ENCODE measurements at places on chromosomes 7 and 10. TPM values are rescaled to one million over a fixed set of nuclear protein-coding genes. Genes with fewer than 3 reads are reported as not detected.

GRCh38 chr7:12229046-12229445 is 18.0 kb downstream of the TMEM106B start:
- no peak for DNase-seq
- H3K4me1 ChIP-seq, result no peaks in the 10 kb centered on the region
- H3K27ac ChIP-seq, result no peak overlapping the region
- no peaks in the 10 kb centered on the region for H3K36me3 ChIP-seq
- H3K27me3 ChIP-seq, result no peaks in the 10 kb centered on the region

DNA sequence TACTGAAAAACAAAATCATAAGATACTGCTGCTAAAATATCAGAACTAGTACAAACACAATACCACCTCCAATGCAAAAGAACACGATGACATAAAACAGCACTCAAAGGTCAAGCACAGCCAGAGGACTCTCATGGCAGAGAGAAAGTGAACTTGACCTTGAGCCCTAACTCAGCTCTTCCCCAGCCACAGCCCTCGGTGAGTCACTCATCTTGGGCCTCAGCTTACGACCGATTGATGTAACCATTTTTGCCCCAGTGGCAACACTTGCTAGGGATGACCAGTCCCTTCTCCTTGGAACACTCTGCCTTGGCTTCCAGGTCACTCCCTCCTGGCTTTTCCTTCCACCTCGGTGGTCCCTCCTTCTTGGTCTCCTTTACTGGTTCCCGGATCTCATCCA is 77.8 kb downstream of the JAZF1 start:
- H3K4me3 ChIP-seq, result no peak overlapping the region
- peaks cover 43% of the 10 kb centered on the region for H3K4me1 ChIP-seq
- no peaks in the 10 kb centered on the region for H3K36me3 ChIP-seq
- H3K27ac ChIP-seq, result peak overlapping the region; percentile 77
- DNase-seq, result peak; percentile 79

DNA sequence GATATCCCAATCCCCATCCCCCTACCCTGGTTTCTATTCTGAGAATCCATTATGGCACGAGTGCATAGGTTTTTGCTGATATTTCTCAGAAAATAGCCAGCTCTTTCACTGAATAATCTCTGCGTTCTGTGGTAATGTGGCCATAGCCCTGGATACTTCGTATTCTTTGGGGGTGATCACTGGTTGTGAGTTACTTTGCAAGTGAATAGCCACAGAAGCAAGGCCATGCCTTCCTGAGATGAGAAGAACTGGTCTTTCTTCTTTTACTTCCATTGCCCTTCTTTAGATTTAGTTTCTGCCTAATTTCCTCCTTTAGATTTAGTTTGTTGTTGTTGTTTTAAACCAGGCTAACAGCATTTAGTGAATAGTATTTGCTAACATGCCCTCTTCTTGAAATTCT is 323.4 kb downstream of the CDC14C start:
- H3K4me1 ChIP-seq, result no peaks in the 10 kb centered on the region
- no peak overlapping the region for H3K27ac ChIP-seq
- DNase-seq, result no peak

PDGFA gene
- total RNA-seq, result 13.2 TPM

DNA sequence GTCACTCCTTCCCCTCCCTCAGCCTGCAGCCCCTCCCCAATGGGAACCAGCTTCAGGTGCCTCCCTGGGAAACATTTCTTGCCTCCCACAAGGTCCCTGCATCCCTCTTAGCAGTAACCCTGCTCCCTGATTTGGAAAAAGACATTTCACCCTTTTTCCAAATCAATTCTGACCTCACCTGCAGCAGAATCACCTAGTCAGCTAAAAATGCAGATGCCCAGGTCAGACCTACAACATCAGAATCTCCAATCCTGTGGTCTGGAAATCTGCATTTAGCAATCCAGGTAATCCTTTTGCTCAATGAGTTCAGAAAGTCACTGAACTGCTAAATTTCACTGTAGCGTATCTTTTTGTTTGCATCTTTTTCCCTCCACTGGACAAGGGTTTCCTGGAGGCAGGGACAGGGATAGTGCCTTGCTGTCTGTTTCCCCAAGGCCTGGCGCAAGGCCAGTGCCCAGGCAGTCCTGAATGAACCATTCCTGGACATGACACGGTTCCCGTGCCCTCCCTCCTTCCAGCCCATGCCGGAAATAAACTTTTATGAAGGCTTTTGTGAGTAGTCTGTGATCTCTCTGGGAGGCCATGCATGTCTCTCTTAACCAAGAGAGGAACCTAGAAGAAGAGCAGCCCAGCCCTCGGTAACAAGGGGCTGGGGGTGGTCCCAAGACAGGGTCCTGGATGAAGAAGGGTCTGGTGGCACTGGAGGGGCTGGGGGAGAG is 44.0 kb downstream of the COL13A1 start:
- H3K27me3 ChIP-seq, result no peaks in the 10 kb centered on the region
- peak; percentile 79 for DNase-seq
- no peak overlapping the region for H3K4me3 ChIP-seq
- no peaks in the 10 kb centered on the region for H3K36me3 ChIP-seq
- no peak overlapping the region for H3K27ac ChIP-seq
- H3K4me1 ChIP-seq, result peaks cover 2% of the 10 kb centered on the region

- no peaks in the 10 kb centered on the region for H3K36me3 ChIP-seq
- no peaks in the 10 kb centered on the region for H3K27me3 ChIP-seq
- no peaks in the 10 kb centered on the region for H3K4me1 ChIP-seq
- DNase-seq, result no peak
These were observed 205.2 kb upstream of the PDE1C start for GRCh38 chr7:32275216-32276009.

GRCh38 chr7:158840604-158841003 is 11.3 kb upstream of the ESYT2 start:
- no peaks in the 10 kb centered on the region for H3K4me1 ChIP-seq
- H3K27me3 ChIP-seq, result no peaks in the 10 kb centered on the region
- DNase-seq, result no peak
- no peak overlapping the region for H3K27ac ChIP-seq
- no peaks in the 10 kb centered on the region for H3K36me3 ChIP-seq
- no peak overlapping the region for H3K4me3 ChIP-seq

GRCh38 chr7:126804604-126805003 is 448.1 kb downstream of the GRM8 start:
- no peak for DNase-seq
- H3K27me3 ChIP-seq, result no peaks in the 10 kb centered on the region
- H3K36me3 ChIP-seq, result no peaks in the 10 kb centered on the region
- H3K4me1 ChIP-seq, result no peaks in the 10 kb centered on the region

ATOH7 gene
- 0.22 TPM for total RNA-seq

C10orf143 gene
- total RNA-seq, result 3.1 TPM

DNA sequence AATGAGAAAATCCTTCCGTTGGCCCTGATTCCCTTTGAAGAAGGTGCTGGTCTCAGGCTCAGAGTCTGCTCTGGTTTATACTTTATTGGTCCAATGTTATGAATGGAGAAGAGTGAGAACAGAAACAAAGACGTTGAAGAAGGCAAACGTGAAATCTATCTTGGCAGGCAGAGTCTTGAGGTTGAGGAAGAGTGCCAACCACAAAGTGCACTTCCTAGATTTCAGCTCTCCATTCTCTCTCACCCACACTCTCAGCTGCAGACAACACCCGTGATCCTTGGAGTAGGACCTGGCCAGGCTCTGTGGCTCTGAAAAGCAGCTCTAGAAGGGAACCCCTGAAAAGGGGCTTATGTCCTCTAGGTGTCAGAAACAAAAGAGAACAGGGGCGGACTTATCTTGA is 128.9 kb upstream of the PLXNA4 start:
- no peaks in the 10 kb centered on the region for H3K4me1 ChIP-seq
- H3K27ac ChIP-seq, result no peak overlapping the region
- H3K27me3 ChIP-seq, result no peaks in the 10 kb centered on the region
- no peaks in the 10 kb centered on the region for H3K36me3 ChIP-seq
- H3K4me3 ChIP-seq, result no peak overlapping the region
- no peak for DNase-seq

GRCh38 chr7:66123175-66123528 is 8.5 kb downstream of the CRCP start:
- no peak overlapping the region for H3K27ac ChIP-seq
- H3K36me3 ChIP-seq, result no peaks in the 10 kb centered on the region
- H3K4me3 ChIP-seq, result no peak overlapping the region

PTPRZ1 gene
- total RNA-seq, result 2.8 TPM

FAM221A gene
- 1.3 TPM for total RNA-seq

PTER gene
- 16.1 TPM for total RNA-seq

DNA sequence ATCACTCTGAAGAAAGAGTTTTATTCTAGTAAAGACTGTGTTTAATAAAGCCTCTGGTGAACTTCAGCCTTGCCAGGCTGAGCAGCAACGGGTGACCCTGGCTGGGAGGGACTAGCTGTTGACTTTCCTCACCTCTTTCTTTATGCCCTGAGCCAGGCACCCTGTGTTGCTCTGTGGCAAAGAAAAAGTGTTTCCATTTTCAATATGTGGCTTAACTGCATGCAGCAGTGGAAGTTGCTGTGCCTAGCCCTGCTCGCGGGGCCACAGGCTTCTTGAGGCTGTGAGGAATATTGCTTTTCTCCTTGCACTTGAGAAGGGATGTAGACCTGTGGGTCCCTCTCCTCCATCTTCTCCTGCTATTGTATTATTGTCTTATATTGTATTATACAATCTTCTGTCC is 67.0 kb downstream of the CXCL12 start:
- no peak for DNase-seq
- H3K4me1 ChIP-seq, result no peaks in the 10 kb centered on the region
- H3K27ac ChIP-seq, result no peak overlapping the region
- no peaks in the 10 kb centered on the region for H3K36me3 ChIP-seq
- no peaks in the 10 kb centered on the region for H3K27me3 ChIP-seq

MYO1G gene
- total RNA-seq, result 3.2 TPM

DNA sequence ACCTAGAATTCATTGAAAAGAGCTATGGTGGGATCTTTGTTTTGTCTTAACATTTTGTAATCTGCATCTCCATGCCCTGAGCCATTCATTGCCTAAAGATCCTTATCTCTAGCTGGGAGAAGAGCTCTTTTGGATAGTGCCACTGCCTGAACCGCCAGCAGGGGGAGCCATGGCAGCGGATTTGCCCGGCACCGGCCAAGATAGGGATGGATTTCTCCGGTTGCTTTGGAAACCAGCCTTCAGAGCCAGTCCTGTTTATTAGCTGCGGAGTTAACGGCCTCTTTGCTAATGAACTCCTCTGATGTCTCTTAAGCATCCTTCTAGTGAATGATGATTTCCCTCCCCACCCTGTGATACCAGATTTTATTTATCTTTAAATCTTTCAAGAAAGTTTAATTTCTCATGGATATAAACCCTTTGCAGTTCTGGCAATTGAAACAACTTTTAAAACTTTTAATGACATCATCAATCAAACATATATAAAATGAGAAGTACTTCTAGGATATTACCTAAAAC is 58.2 kb upstream of the LYZL2 start:
- no peak overlapping the region for H3K4me3 ChIP-seq
- no peaks in the 10 kb centered on the region for H3K4me1 ChIP-seq
- H3K27me3 ChIP-seq, result peaks cover 11% of the 10 kb centered on the region
- H3K36me3 ChIP-seq, result no peaks in the 10 kb centered on the region
- peak; percentile 79 for DNase-seq
- H3K27ac ChIP-seq, result no peak overlapping the region

- H3K4me1 ChIP-seq, result no peaks in the 10 kb centered on the region
- no peaks in the 10 kb centered on the region for H3K27me3 ChIP-seq
- DNase-seq, result peak; percentile 40
- no peak within 1 kb of the TSS for H3K27ac ChIP-seq
- no peaks in the 10 kb centered on the region for H3K36me3 ChIP-seq
These were observed at the start of gene CYP3A4 for GRCh38 chr7:99784007-99784406. TSS of gene CYP3A4 (minus strand) at chr7:99784184. CDS start at chr7:99784081, 103 bp downstream.

NKX2-3 gene
- not detected for total RNA-seq
